ENCODE measurements at places on chromosomes 5 and 9. TPM values are rescaled to one million over a fixed set of nuclear protein-coding genes. Genes with fewer than 3 reads are reported as not detected.

- peaks cover 2% of the 10 kb centered on the region for H3K27me3 ChIP-seq
- no peak overlapping the region for H3K4me3 ChIP-seq
- DNase-seq: no peak
- no peaks in the 10 kb centered on the region for H3K4me1 ChIP-seq
Observed at GRCh38 chr9:9892217-9892616, 720.6 kb downstream of the PTPRD start.

DNA sequence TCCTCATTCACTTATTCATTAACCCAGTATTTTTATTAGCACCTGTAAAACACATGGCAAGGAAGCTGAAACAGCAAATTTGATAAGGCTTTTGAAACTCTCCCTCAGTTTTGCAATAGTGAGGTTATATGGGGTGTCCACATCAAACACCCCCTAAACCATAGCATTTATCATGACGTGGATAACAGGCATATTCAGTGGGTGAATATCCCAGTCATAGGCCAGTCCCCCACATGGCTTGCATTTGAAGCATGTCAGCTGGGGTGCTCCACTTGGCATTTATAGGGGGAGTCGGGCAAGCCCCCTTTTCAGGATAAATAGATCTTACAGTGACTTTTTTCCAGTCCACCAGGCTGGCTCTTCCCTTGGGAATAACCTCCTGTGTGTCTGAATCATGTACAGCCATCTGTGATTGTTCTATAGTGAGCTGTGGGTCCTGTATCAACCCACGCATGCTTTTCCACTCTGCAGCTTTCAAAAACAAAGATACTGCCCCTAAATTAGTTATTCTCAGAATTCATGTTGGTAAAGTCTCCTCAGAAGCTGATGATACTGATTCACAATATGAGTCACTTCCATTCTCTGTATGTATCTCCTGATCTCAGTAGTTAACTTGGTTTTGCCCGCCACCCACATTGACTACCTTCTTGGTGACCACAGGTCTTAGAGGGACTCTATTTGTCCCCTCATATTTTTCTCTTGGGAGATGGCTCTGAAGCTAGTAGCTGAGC, 84.4 kb upstream of the SPIN1 start:
- no peak for DNase-seq
- no peaks in the 10 kb centered on the region for H3K36me3 ChIP-seq
- peaks cover 6% of the 10 kb centered on the region for H3K4me1 ChIP-seq
- H3K27ac ChIP-seq: no peak overlapping the region
- peaks cover 6% of the 10 kb centered on the region for H3K27me3 ChIP-seq
- no peak overlapping the region for H3K4me3 ChIP-seq

The SPINK4 gene
- not detected for polyA plus RNA-seq

GRCh38 chr5:958701-959571, 49.7 kb upstream of the NKD2 start:
- no peaks in the 10 kb centered on the region for H3K36me3 ChIP-seq
- peaks cover 23% of the 10 kb centered on the region for H3K27me3 ChIP-seq
- peaks cover 33% of the 10 kb centered on the region for H3K4me1 ChIP-seq
- no peak for DNase-seq
- no peak overlapping the region for H3K27ac ChIP-seq

The MYMK gene
- polyA plus RNA-seq: not detected

DNA sequence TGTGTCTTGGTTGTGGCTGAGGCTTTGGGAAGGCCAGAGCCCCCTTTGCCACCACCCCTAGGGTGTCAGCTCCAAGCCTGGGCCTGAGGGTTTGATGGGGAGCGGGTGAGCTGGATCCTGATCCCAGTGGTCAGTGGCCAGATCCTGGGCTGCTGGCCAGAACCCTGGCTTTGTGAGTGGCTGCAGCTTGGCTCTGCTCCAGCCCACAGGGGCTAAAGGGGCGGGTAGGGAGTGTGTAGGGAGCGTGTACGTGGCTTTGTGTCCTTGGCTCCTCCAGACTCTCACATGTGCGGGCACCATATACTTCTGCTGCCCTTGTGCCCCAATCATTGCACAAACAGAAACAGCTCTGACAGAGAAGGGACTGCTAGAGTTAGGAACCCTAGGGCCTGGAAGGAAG, 1.2 kb upstream of the IL11RA start:
- peaks cover 13% of the 10 kb centered on the region for H3K36me3 ChIP-seq
- H3K4me1 ChIP-seq: peaks cover 40% of the 10 kb centered on the region
- no peak for DNase-seq
- peaks cover 9% of the 10 kb centered on the region for H3K27me3 ChIP-seq

The SCGB3A2 gene
- not detected for polyA plus RNA-seq

DNA sequence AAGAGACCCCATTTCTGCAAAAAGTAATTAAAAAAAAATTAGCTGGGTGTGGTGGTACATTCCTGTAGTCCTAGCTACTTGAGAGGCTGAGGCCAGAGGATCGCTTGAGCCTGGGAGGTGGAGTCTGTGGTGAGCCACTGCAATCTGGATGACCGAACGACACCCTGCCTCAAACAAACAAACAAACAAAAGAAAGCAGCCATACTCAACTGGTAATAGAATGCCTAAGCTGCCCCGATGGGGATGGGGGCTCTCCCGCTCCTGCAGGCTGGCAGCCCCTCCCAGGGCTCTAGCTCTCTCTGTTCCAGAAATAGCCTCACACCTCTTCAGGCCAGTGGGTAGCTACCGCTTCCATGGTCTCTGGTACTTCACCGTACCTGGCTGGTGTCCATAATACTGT, 241.8 kb downstream of the FANCC start:
- no peak for DNase-seq
- H3K4me1 ChIP-seq: no peaks in the 10 kb centered on the region
- H3K27me3 ChIP-seq: no peaks in the 10 kb centered on the region
- no peak overlapping the region for H3K4me3 ChIP-seq
- H3K36me3 ChIP-seq: no peaks in the 10 kb centered on the region

- no peak overlapping the region for H3K4me3 ChIP-seq
- peaks cover 11% of the 10 kb centered on the region for H3K4me1 ChIP-seq
- DNase-seq: peak; percentile 65
- no peak overlapping the region for H3K27ac ChIP-seq
- H3K36me3 ChIP-seq: no peaks in the 10 kb centered on the region
Observed at GRCh38 chr5:176674799-176675198, 27.5 kb downstream of the TSPAN17 start.

GRCh38 chr9:79224672-79225433, 346.9 kb upstream of the TLE4 start:
- H3K27ac ChIP-seq: no peak overlapping the region
- no peak for DNase-seq
- H3K4me1 ChIP-seq: no peaks in the 10 kb centered on the region

DNA sequence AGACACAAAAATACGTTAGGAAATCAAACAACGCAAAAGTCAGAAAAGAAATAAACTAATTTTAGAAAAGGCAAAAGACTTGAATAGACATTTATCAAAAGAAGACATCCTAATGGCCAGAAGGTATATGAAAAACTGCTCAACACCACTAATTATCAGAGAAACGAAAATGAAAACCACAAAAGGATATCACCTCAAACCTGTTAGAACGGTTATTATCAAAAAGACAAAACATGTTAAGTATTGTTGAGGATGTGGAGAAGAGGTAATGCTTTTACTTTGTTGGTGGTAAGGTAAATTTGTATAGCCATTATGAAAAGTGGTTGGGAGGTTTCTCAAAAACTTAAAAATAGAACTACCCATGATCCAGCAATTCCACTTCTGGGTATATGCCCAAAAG, 230.0 kb upstream of the RGMB start:
- no peak overlapping the region for H3K27ac ChIP-seq
- no peaks in the 10 kb centered on the region for H3K27me3 ChIP-seq
- no peak overlapping the region for H3K4me3 ChIP-seq
- H3K4me1 ChIP-seq: no peaks in the 10 kb centered on the region
- no peak for DNase-seq

- no peak overlapping the region for H3K4me3 ChIP-seq
- no peak for DNase-seq
- H3K36me3 ChIP-seq: peaks cover 4% of the 10 kb centered on the region
- peaks cover 1% of the 10 kb centered on the region for H3K27me3 ChIP-seq
- no peak overlapping the region for H3K27ac ChIP-seq
Observed at GRCh38 chr9:94624629-94625028, 14.7 kb downstream of the FBP1 start.

DNA sequence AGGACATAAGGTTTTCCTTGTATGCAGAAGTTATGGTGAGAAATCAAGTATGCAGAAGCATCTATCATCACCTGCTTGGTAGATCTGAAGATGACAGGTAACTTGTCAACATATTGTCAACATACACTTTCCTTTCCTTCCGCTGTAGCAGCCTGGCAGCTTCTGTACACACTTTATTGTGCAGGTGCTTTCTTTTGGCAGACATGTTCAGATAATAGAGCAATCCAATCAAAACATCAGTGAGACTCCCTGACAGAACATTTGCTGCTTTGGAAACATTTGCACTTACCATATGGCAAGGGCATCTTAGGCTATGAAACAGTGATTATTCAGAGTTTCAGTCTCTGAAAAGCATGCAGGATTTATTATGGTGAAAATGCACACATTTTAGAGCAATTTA, 161.1 kb upstream of the CDH12 start:
- H3K27ac ChIP-seq: no peak overlapping the region
- no peak for DNase-seq
- no peaks in the 10 kb centered on the region for H3K36me3 ChIP-seq
- H3K4me3 ChIP-seq: no peak overlapping the region
- no peaks in the 10 kb centered on the region for H3K27me3 ChIP-seq

DNA sequence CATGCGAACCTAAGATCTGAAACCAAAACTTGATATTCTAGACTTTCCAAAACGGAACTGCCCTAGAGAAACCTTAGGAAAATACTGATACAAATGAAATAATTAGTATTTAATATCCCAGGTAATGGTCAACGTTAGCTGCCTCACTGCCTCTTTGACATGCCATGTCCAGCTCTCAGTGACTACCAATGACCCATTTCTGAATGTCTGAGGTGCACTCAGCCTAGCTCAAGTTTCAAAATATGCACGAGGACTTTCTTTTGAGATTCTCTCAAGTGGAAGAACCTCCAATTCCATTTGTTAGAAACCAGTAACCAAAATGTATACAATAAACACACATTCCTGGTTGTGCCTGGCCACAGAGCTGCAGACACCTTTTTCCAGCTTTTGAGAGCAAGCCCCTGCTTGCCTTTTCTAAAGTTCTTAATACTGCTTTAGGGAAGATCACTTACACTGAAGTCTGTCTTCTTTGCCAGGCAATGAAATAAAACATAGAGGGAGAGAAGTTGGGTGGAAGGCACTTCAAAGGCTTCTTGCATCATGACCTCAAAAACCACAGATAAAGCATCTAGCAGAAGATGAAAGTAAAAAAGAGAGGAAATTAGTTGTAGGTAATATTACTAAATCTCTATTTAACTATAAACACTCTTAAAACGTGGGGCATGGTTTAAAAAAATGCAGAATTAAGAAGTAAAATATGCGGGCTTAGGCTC, 87.9 kb downstream of the MRPS27 start:
- peaks cover 17% of the 10 kb centered on the region for H3K27me3 ChIP-seq
- peak overlapping the region; percentile 6 for H3K27ac ChIP-seq
- peak; percentile 65 for DNase-seq
- peaks cover 29% of the 10 kb centered on the region for H3K36me3 ChIP-seq
- peak overlapping the region; percentile 79 for H3K4me3 ChIP-seq
- peaks cover 54% of the 10 kb centered on the region for H3K4me1 ChIP-seq

The IFNE gene
- not detected for polyA plus RNA-seq

- no peak overlapping the region for H3K4me3 ChIP-seq
- peaks cover 2% of the 10 kb centered on the region for H3K27me3 ChIP-seq
- H3K36me3 ChIP-seq: no peaks in the 10 kb centered on the region
- H3K27ac ChIP-seq: no peak overlapping the region
Observed at GRCh38 chr5:145859453-145859852, 13.4 kb downstream of the GRXCR2 start.

DNA sequence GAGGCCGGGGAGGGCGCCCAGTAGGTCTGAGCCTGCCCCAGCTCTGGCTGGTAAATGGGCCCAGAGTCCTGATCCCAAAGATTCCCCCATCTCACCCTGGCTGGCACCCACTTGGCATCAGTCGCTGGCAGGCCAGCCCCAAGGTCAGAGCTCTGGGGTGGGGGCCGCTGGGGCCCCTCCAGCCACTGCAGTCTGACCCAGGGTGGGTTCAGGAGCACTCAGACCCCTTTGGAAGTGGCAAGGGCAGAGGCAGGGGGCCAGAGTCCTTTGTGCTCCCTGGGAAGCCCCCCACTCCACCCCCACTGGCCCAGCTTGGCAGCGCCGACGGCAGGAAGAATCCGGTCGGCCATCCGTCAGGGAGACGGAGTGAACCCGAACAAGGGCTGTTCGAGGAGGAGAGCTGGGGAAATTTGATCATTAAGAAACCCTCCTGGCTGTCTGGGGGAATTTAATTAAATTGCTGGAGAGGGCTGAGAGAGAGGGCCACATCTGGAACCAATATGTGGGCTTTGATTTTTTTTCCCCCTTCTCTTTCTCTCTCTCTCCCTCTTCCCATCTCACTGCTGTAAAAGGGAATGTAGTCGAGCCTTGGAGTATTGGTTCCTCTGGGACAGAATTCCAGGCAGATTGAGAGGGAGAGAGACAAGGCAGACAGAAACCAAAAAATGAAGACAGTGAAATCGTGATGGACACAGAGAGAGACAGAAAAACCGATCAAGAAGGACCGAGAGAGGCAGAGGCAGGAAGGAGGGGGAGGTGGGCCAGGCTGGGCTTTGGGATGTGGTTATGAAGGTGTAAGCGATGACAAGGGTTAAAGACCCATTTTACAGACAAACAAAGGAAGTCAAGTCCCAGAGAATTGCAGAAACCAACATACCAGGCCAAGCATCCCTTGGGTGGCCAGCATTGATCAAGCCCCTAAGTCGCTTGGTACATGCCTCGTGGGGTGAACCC, 8.1 kb upstream of the ASB6 start:
- H3K36me3 ChIP-seq: no peaks in the 10 kb centered on the region
- peaks cover 2% of the 10 kb centered on the region for H3K27me3 ChIP-seq
- H3K4me1 ChIP-seq: no peaks in the 10 kb centered on the region

The SLC36A2 gene
- not detected for polyA plus RNA-seq

- H3K27ac ChIP-seq: no peak overlapping the region
- H3K27me3 ChIP-seq: no peaks in the 10 kb centered on the region
- no peak overlapping the region for H3K4me3 ChIP-seq
- H3K36me3 ChIP-seq: no peaks in the 10 kb centered on the region
- H3K4me1 ChIP-seq: no peaks in the 10 kb centered on the region
- no peak for DNase-seq
Observed at GRCh38 chr9:114410910-114411309, 23.1 kb upstream of the AKNA start.

- H3K4me1 ChIP-seq: peaks cover 61% of the 10 kb centered on the region
- H3K36me3 ChIP-seq: peaks cover 38% of the 10 kb centered on the region
- no peak for DNase-seq
- H3K27ac ChIP-seq: peak overlapping the region; percentile 53
- no peaks in the 10 kb centered on the region for H3K27me3 ChIP-seq
- H3K4me3 ChIP-seq: no peak overlapping the region
Observed at GRCh38 chr9:122819791-122820489, 8.4 kb downstream of the PDCL start.

The TOR1A gene
- polyA plus RNA-seq: 108 TPM

The GTF3C4 gene
- polyA plus RNA-seq: 3.3 TPM

The DMRTA1 gene
- not detected for polyA plus RNA-seq

- no peak for DNase-seq
- no peak overlapping the region for H3K27ac ChIP-seq
- no peaks in the 10 kb centered on the region for H3K4me1 ChIP-seq
- H3K27me3 ChIP-seq: no peaks in the 10 kb centered on the region
Observed at GRCh38 chr5:89130851-89131250, 247.9 kb upstream of the MEF2C start.

All from immature natural killer cell (primary cell).